NCI-H1105 treated with DMSO at 0.1 percent for 48 hours (cell line): ENCODE measurements at places on chromosomes 13 and 19.
A peak's percentile ranks its signal among the peaks of the same experiment; 100 is the strongest.

DNA sequence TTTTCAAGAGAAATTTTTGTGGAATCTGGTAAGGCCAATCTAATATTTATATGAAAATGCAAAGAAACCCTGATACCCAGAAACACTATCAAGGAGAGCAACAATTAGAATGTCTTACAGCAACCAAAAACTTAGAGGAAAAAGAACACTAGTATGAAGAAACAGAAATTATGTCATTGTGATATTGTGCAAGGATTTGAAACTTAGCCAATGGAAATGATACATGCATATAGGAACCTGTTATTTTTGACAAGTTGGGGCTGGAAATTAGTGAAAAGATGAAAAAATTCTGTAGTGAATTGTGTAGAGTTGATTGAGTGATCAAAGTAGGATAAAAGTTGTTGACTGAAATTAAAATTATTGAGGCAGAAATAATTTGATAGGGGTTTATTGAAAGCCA, 792.6 kb upstream of the SLITRK6 start:
- DNase-seq = no peak

- DNase-seq = no peak
These were observed 1115.9 kb upstream of the PCDH9 start for GRCh38 chr13:68345963-68346531.

DNA sequence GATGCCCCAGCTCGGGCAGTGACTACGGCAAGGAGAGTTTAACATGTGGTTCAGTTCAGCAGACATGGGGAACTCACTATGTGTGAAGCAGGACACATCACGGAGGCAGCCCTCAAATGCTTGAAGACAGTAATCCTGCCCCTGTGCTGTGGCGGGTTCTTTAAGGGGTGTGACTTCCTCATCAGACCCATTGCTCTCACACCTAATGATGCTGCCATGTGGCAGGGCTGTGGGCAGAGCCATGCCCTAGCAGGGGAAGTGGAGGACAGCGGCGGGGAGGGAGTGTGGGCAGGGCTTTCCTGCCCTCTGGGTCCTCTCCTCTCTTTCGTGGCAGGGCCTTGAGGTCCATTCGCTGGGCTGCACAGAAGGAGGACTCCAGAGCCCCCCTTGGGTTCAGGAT, 131.1 kb upstream of the GJB6 start:
- DNase-seq = no peak

- no peak for DNase-seq
These were observed 7.0 kb downstream of the MYH14 start for GRCh38 chr19:50210425-50210824.

GRCh38 chr13:112783135-112783977, 93.5 kb downstream of the ATP11A start:
- DNase-seq = no peak

- DNase-seq = peak; percentile 79
These were observed 403.5 kb upstream of the GPC6 start for GRCh38 chr13:92823059-92823458.

DNA sequence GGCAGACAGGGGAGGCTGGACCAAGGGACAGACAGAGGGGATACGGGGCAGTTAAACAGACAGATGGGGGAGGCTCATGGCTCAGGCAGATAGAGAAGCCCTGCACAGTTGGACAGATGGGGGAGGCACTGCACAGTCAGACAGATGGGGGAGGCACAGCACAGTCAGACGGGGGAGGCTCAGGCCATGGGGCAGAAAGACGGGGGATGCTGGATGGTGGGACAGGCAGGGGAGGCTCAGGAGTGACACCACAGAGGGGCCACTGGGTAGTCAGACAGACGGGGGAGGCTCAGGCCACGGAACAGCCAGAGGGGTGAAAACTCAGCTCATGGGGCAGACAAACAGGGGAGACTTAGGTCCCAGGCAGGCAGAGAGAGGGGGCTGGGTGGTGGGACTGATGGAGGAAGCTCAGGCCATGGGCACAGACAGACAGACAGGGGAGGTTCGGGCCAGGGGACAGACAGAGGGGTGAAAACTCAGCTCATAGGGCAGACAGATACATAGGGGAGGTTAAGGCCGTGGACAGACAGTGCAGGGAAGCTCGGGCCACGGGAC, 886 bp downstream of the MFSD12 start:
- DNase-seq = no peak

DNA sequence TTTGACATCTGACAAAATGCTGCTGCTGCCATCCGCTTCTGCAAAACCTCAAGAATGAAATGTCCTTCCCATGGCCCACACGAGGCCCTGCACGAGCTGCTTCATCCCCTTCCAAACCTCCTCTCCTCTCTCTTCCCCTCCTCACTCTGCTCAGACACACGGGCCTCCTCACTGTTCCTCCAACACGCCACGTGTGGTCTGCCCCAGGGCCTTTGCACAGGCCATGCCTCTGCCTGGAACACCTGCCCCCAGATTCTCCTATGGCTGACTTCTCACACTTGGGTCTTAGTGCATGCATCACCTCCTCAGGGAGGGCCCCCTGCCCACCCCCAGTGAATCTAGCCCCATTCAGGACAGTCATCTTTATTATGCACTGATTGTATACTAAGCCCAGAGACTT, 15.9 kb downstream of the NRTN start:
- DNase-seq = no peak

- no peak for DNase-seq
These were observed 40.2 kb downstream of the SUGP2 start for GRCh38 chr19:18993115-18993514.

DNA sequence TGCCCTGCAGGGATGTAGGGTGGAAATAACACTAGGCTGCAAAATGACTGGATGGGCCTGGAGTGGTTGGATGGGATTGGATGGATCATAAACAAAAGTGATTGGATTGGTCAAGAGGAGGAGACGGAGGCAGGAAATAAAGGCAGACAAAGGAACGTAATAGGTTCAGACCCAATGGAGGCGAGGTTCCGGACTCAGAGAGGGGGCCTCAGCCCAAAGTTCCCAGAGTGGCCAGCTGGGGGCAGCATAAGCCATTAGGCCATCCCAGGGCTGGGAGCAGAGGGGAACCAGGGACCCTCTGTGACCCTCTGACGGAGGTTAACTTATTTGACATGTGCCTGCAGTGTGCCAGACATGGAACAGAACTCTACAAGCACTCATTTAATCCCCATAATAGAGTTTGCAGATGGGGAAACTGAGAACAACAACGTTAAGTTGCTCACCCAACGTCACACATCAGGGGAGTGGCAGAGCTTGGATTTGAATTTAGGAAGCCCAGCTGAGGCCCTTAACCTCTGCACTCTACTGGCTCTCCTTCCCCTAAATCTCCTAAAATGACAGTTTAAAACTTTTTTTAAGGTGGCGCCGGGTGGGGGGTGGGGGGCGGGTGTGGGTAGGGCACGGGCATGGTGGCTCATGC, 15.3 kb upstream of the MAP1S start:
- no peak for DNase-seq

GRCh38 chr19:28485292-28485691, 727.7 kb downstream of the UQCRFS1 start:
- DNase-seq = no peak

GRCh38 chr13:36412736-36413135, 19.6 kb upstream of the CCNA1 start:
- DNase-seq = no peak

DNA sequence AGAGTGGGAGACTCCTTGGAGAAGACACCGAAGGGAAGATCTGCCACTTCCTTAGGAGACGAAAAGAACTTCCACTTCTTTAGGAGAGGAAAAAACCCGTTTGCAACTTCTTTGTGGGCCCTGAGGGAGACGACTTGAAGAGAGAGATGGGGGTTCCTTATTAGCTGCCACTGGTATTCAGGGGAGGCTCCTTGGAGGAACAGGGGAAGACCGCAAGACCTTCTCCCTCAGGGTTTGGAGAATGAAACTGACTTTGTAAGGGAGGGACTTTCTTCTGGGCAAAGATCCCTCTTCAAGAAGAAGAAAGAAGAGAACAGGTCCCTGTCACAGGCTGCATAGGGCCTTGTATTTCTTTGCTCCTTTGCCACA, 416 bp downstream of the BCKDHA start:
- no peak for DNase-seq

DNA sequence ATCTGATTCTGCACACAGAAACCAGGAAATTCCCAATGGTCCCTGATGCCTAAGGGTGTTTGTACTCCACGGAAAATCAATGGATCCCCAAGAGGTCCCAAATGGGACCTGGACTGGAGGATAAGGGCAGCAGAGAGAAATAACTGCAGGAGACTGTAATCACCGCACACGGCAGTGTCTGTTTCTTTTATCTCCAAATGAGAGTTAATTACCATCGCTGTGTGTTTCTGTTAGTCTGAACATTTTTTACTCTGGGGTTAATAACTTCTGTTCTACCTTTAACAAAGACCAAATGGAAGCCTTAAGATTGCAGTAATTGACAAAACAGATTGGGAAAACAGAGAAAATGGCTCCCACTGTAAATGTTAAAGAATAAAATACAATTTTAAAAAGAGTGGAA, 320.9 kb downstream of the DCLK1 start:
- no peak for DNase-seq

DNA sequence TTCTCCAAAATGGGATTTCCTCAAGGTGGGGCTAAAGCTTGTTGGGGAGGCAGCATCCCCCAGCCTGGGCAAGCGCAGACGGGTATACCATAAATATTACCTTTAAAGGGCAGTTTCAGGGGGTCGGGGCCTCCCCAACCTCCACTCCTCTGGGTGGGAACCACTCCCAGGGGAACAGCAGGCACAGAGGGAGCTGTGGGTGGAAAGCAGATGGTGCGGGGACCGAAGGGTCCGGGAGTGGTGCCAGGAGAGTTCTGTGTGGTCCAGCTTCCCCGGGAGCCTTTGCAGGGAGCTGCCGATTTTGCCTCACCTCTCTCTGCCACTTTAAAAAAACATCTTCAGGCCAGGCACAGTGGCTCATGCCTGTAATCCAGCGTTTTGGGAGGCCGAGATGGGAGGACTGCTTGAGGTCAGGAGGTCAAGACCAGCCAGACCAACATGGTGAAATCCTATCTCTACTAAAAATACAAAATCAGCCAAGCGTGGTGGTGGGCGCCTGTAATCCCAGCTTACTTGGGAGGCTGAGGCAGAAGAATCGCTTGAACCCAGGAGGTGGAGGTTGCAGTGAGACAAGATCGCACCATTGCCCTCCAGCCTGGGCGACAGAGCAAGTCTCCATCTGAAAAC, 5.5 kb downstream of the MAST3 start:
- DNase-seq = no peak

DNA sequence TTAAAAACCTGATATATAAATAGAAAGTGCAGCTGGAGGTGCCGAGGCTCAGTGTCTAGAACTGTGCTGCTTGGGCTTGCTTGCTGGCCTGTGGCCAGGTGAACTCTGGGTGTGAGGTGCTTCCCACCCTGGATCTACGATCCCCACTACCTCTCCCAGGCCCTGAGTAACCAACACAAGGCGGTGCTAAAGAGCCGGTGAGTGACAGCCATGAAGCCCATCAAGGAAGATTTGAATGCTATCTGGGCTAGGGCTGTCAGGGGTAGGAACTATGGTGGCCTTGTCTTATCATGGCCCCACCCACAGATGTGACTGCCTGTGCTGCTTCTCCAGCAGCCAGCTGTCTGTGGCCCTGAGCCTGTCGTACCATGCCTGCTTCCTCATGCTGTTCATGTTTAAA, 25.6 kb upstream of the ZNF91 start:
- no peak for DNase-seq

- DNase-seq = no peak
These were observed 100.0 kb downstream of the GADD45B start for GRCh38 chr19:2575734-2576481.

DNA sequence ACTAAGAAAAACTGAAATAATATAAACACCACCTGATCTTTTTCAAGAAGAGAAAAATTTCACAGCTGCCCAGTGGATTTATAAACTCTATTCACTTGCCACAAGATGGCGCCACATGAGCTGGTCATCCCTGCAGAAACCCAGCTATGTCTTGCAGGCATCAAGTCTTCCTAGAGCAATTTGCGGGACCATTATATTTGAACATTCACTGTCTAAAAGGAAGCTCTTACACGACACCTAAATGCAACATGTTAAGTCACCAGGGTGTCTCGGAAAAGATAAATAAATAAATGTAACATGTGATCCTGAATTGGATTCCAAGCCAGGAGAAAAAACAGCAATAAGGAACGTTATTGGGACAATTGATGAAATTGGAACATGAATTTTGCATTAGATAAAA, 20.3 kb upstream of the AKT2 start:
- peak; percentile 79 for DNase-seq

DNA sequence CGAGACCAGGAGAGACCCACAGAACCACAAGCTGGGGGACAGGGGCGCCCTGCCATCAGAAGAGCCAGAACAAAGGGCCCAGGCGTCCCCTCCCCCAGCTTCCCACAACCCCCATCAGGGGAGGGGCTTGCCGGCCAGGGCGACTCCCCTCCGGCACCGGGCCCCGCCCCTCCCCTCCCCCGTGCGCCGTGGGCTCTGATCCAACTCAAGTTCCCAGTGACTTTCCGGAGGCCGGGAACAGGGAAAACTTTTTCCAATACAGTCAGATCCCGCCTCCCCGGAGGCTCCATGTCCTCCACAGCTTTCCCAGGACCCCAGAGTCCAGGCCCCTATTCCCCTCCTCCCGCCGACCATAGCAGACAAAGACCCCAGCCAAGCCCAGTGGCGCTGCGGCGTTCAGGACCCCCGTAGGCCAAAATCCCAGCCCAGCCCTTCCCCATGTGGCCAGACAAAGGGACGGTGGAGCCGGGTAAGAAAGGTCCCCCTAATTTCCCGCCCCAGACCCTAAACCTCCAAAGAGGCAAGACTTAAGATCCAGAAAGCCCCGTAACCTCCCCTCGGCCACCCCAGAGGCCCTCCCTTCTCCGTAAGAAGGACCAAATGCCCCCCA, 673 bp downstream of the TEAD2 start:
- DNase-seq = no peak

DNA sequence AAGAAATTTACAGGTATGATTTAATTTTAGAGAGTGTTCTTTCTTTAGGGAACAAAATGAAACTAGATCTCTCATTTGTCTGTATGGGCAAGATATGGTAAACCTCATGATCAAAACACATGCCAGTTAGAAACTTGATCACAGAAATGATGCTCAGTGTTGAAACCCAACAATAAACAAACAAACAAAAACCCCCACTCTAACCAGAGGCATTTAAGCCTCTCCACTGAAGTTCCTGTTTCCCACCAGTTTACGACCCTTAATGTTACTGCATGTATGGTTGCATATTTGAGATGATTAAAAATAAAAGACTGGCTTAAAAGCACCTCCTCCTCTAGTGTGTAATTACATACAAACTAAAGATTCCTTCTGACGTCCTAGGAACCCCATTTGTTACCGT, 293.3 kb upstream of the MAB21L1 start:
- no peak for DNase-seq

GRCh38 chr13:21997726-21998125, 326.9 kb downstream of the FGF9 start:
- peak; percentile 6 for DNase-seq

DNA sequence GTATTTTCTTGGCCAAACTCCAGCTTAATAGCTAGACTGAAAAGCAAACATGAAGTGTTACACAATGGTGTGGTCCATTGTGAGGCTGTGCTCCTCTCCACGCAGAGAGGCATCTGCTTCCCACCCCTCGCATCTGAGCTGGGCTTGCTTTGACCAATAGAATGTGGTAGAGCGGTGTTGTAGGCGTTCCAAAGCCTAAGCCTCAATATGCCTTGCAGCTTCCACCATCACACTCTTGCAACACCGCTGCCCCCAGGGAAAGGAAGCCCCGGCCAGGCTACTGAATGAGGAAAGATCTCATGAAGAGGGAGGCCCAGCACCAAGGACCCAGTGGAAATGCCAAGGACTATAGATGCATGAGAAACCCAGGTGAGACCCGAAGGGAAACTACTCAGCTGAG, 9.4 kb downstream of the FLT1 start:
- DNase-seq = no peak

GRCh38 chr13:30382836-30383525, 39.3 kb upstream of the UBE2L5 start:
- no peak for DNase-seq

- no peak for DNase-seq
These were observed 56.8 kb downstream of the SLC7A1 start for GRCh38 chr13:29538652-29539040.
